ENCODE measurements at places on chromosomes 6 and 20.

DNA sequence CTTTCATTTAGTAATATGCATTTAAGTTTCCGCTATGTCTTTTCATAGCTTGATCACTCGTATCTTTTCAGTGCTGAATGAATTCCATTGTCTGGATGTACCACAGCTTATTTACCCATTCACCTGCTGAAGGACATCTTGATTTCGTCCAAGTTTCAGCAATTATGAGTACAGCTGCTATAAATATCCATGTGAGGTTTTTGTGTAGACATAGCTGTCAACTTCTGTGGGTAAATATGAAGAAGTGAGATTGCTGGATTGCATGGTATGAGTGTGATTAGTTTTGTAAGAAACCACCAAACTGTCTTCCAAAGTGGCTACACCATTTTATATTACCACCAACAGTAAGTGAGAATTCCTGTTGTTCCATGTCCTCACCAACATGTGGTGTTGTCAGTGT lies 79.2 kb upstream of the STMND1 start:
- no peak for DNase-seq

GRCh38 chr20:4898282-4899244 lies 102.7 kb downstream of the SLC23A2 start:
- DNase-seq: peak; percentile 49

DNA sequence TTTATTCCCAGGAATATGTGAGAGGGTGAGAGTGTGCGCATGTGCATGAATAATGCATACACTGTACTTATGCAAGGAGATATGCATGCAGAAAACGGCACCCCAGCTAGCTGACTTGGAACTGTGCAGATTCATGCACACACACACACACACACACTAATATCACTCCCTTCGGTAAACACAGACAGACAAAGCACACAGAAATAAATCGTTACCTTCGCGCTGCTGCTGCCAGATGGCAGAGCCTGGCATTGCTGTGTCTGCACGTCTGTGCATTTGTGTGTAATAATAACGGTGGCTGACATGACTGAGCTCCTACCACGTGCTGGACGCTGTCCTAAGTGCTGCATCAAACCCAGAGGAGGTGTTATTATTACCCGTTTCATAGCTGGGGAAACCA lies 36.8 kb downstream of the PREX1 start:
- DNase-seq: peak; percentile 23

DNA sequence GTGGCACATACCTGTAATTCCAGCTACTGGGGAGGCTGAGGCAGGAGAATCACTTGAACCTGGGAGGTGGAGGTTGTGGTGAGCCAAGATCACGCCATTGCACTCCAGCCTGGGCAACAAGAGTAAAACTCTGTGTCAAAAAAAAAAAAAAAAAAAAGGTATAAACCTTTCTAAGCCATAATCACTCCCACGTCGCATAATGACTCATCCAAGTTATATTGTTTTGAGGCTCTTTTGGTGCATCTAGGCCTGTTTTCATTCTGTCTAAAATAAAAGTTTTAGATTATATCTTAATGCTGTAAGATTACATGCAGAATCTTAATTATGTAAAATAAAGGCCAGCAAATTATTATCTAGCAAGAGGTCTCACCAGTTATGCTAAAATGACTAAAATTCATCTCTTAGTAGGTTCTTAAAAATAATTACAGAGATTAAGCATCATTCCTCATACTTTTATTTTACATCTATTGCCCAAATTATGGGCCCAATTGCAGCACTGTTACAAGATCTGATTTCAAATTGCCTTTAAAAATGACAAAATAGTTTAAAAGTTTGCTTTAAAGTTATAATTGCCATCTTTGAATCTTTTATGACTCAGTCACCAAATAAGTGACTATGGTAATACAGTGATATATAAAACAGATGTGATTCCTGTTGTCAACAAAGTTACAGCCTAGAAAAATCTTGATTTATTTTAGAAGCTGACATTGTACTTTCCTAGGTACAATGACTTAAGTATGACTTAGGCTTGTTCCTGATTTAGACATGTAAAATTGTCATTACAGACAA lies 10.4 kb upstream of the SUMO4 start:
- DNase-seq: no peak

GRCh38 chr20:24744747-24745146 lies 204.3 kb upstream of the CST7 start:
- no peak for DNase-seq

GRCh38 chr6:120875900-120876299 lies 458.4 kb downstream of the TBC1D32 start:
- no peak for DNase-seq

- DNase-seq: peak; percentile 12
Observed at GRCh38 chr20:50272030-50272723, 81.5 kb downstream of the CEBPB start.

- peak; percentile 23 for DNase-seq
Observed at GRCh38 chr6:13447949-13448724, 39.3 kb downstream of the GFOD1 start.

- no peak for DNase-seq
Observed at GRCh38 chr20:50070361-50070760, 42.6 kb downstream of the UBE2V1 start.

- no peak for DNase-seq
Observed at GRCh38 chr6:30149858-30150550, 11.0 kb downstream of the TRIM10 start.

DNA sequence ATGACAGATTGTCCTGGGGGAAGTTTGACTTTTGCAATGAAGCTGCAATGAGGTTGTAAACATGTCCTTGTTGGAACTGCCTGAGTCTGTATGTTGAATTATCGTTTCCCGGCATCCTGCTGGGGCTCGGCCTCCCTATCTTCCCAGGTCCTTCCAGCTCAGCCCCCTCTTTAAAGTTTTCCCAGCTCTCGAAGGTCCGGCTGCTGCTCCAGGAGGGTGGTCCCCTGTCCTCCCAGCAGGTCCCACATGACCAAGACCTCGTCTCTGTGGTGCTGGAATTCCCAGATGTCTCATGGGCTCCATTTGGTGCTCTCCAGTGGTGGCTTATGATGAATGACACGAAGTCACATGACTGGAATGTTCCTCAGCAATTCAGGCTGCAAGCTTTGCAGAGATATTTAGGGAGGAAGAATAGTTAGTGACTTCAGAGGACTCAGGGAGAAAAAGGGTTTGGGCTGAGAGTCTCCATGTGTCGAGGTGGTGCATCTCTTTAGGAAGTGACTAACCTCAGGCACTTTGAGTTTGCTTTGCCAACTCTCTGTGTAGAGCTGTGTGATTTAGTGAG lies 21.4 kb downstream of the SMOC2 start:
- DNase-seq: no peak

GRCh38 chr20:47468290-47469050 lies 33.2 kb upstream of the NCOA3 start:
- DNase-seq: no peak

- DNase-seq: peak; percentile 93
Observed at GRCh38 chr6:144063744-144064401, 31.5 kb downstream of the SF3B5 start.

- DNase-seq: no peak
Observed at GRCh38 chr6:154070657-154071056, 31.6 kb downstream of the OPRM1 start.

DNA sequence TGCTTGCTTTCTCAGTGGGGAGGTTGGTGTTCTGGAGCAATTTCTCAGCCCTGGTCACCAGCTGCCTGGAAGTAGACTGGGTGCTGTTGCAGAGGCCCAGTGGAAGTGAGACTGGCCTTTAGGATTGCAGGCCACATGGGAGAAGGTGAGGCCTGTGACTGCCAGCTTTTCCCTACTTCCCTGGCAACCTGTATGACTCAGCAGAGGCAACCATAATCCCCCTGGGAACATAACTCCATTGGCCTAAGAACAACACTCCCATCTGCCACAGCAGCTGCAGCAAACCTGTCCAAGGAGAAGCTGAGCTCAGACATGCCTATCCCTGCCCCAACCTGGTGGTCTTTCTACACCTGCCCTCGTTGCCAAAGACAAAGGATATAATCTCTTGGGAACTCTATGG lies 473.5 kb upstream of the SPTLC3 start:
- DNase-seq: no peak

DNA sequence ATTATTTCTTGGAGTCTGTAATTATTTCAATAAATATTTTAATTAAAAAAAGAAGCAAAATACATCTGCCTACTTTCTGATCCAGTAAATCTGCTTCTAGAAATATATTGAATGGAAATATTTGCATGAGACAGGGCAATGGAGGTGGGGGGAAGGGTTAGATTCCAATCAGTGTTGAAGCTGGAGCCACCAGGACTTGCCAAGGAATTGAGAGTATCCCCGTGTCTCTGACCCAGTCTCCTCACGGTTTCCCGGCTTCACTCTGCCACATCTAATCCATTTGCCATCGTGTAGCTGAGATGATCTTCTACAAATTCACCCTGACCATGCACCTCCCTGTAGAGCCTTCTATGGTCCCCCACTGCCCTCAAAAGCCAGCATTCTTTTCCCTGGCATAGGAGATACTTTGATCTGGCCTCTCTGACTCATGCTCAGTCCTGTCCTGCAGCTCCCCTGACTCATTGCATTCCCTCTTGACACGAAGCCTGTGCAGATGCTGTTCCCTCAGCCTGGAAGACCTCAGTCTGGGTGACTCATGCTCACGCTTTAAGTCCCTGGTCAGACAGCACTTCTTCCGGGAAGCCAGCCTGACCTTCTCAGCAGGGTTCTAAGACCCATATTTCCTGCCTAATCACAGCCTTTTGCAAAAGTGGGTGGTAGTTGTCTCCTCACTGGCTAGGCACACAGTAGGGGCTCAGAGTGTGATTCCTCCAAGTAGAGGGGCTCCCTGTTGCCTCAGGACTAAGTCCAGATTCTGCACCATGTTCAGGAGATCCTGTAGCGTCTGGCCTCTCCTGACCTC lies 23.0 kb upstream of the FKBP1A start:
- no peak for DNase-seq

DNA sequence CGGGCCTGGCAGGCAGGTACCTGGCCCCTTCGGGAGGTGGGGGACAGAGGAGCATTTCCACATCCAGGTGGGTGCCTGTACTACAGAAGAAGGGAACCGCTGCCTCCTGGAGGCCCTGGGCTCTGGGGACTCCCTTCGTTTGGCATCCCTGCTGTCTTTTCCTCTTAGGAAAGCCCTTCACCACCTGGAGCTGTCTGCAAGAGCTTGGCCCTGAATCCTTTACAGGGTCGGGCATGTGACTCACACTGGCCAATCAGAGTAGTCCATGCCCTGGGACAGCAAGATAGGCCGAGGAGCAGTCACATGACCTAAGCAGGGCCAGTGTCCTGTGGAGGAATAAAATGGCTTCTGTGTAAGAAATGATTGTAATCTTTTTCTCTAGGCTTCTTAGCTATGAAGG lies 224.9 kb downstream of the ANKRD60 start:
- DNase-seq: no peak

GRCh38 chr6:20404641-20405032 lies 3.0 kb downstream of the E2F3 start:
- peak; percentile 57 for DNase-seq

- peak; percentile 53 for DNase-seq
Observed at GRCh38 chr20:10674684-10675449, 1.1 kb upstream of the JAG1 start.

DNA sequence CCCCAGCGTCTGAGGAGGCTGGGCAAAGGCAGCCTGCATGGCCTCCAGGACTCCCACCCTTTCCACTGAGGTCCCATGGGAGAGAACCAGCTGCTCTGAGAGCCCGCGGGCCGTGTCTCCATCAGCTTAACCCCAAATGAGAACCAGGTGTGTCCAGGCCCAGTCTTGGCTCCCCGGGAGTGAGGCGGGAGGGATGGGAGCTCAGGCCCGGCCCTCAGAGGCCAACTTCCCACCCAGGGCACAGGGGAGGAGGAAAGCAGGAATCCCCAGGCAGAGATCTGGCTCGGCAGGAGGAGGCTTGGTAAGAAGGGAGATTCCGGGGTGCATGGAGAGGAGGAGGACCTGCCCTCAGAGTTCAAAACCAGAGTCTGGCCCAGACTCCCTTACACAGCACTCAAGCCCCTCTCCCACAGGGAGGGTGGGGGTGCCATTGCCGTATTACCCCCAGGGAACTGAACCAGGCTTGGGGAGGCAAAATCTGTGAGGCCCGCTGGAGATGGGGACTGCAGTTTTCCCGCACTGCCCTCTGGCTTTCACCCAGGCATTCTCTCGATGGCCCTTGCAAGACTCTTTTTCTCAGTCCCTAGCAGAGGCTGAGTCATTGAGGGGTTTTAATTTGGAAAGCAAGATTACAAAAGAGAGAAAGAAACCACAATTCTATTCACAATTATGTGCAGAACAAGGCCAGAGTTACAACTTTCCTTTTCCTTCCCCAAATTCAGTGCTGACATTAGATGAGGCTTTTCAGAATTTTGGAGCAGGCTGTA lies 17.1 kb downstream of the FOXF2 start:
- no peak for DNase-seq

DNA sequence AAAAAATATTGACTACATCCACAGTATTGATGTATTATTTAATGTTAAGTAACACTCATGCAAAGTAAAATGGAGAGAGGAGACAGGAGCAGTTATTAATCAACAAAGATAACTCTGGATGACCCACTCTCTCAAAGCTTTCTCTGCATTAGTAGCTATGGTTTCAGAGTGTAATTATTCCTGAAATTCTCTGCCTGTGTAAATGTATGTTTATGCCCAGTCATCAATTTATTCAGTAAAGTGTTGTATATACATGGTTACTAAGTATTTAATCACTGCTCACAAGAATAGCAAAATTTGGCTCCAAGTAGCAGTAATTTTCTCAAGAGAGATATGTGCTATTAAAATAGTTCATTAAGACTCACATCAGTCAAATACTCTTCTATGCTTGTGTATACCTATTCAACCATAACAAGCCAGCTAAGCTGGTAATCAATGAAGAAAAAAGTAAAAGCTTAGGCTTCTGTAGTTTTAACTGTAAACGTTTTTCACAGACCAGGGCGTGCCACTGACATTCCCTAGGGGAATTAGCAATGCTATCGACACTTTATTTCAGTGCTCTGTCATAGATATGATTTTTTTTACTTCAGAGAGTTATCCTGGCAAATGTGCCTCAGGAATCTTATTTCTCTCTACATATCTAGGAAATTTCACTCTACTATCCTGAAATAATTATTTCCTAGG lies 54.0 kb upstream of the RAB32 start:
- no peak for DNase-seq

DNA sequence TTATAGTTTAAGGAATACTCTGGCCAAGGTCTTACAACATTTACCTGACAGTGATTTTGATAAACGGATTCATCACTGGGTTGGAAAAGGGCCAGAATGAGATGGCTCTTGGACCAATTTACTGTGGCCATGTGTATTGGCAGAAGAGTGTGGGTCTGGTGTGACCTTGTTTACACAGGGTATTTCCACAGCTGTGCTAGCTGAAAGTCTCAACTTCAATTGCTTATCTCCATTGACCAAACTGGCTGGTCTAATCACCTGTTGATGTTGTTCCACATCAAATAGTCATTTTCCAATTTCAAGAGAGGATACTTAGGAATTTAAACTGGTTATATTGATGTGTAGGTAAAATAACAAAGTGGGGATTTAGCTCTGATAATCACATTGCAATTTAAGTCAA lies 501.6 kb upstream of the MAP3K7 start:
- no peak for DNase-seq

- DNase-seq: peak; percentile 79
Observed at GRCh38 chr20:50478162-50478990, 31.8 kb upstream of the PTPN1 start.

GRCh38 chr6:113065611-113066010 lies 718.5 kb downstream of the RFPL4B start:
- no peak for DNase-seq

GRCh38 chr6:25332655-25333071 lies 53.5 kb downstream of the CARMIL1 start:
- DNase-seq: peak; percentile 17
